PC-3 (cell line): ENCODE measurements at places on chromosomes 16 and 17. TPM values are rescaled to one million over a fixed set of nuclear protein-coding genes. Genes with fewer than 3 reads are reported as not detected.

Gene CCL1
- not detected in 2 replicates for total RNA-seq

Gene KCNJ18
- 0.12 and 0.51 TPM in 2 replicates for total RNA-seq

Gene UBE2I
- total RNA-seq = 71.3 and 116 TPM in 2 replicates

Gene PYDC1
- not detected in 2 replicates for total RNA-seq

Gene RHBDF1
- total RNA-seq = 23.3 and 26.3 TPM in 2 replicates

Gene SLC9A5
- total RNA-seq = 0.81 and 1.1 TPM in 2 replicates

Gene ABCA9
- total RNA-seq = not detected in 2 replicates

Gene SYNGR3
- total RNA-seq = 1.5 and 2.8 TPM in 2 replicates

Gene GOSR1
- total RNA-seq = 14.2 and 22.2 TPM in 2 replicates

Gene KCNJ2
- 0.36 TPM in 1 of 2 replicates, not detected in the other for total RNA-seq

Gene JPH3
- total RNA-seq = not detected in 2 replicates

Gene KCNH6
- total RNA-seq = not detected in 2 replicates

Gene NPTX1
- 0.55 and 4.3 TPM in 2 replicates for total RNA-seq

Gene TRPV2
- 0.69 and 1.9 TPM in 2 replicates for total RNA-seq

Gene FLOT2
- total RNA-seq = 23.1 and 34.7 TPM in 2 replicates

Gene PPM1E
- not detected in 2 replicates for total RNA-seq

Gene OR2C1
- total RNA-seq = not detected in 2 replicates

Gene FN3K
- 8.4 and 14.7 TPM in 2 replicates for total RNA-seq

Gene LGALS9B
- total RNA-seq = not detected in 2 replicates

Gene KRTAP1-5
- 0.51 TPM in 1 of 2 replicates, not detected in the other for total RNA-seq

Gene TSC2
- total RNA-seq = 59.3 and 64.4 TPM in 2 replicates

Gene PRSS27
- total RNA-seq = 1.2 TPM in 1 of 2 replicates, not detected in the other

Gene MBTD1
- 10.3 and 13.8 TPM in 2 replicates for total RNA-seq

Gene ALDH3A1
- 27.9 and 30.1 TPM in 2 replicates for total RNA-seq

Gene ABCC6
- 0.73 TPM in 1 of 2 replicates, not detected in the other for total RNA-seq

Gene KRTAP9-8
- total RNA-seq = not detected in 2 replicates

Gene CA5A
- total RNA-seq = not detected in 2 replicates

Gene ST6GALNAC2
- 1.0 and 6.4 TPM in 2 replicates for total RNA-seq

Gene MT1E
- total RNA-seq = not detected in 2 replicates

Gene NXPH3
- total RNA-seq = 0.26 and 1.2 TPM in 2 replicates

Gene DCXR
- total RNA-seq = 135 and 142 TPM in 2 replicates

Gene SEZ6
- total RNA-seq = not detected in 2 replicates

Gene ZSWIM7
- total RNA-seq = 96.1 and 97.6 TPM in 2 replicates

Gene ABCC12
- total RNA-seq = not detected in 2 replicates

Gene SDK2
- 0.07 TPM in 1 of 2 replicates, not detected in the other for total RNA-seq

Gene FOXC2
- not detected in 2 replicates for total RNA-seq

Gene SLC16A6
- total RNA-seq = 1.2 and 1.4 TPM in 2 replicates

Gene SLC12A3
- not detected in 2 replicates for total RNA-seq

Gene TBC1D3H
- not detected in 2 replicates for total RNA-seq

Gene NHERF2
- total RNA-seq = 145 and 160 TPM in 2 replicates

Gene LRRC3C
- total RNA-seq = not detected in 2 replicates

Gene CCDC144A
- 0.15 and 0.17 TPM in 2 replicates for total RNA-seq

Gene TPSD1
- total RNA-seq = not detected in 2 replicates

Gene UTS2R
- not detected in 2 replicates for total RNA-seq

Gene DOC2B
- 0.46 and 0.69 TPM in 2 replicates for total RNA-seq

Gene ABI3
- not detected in 2 replicates for total RNA-seq

Gene ATP2A3
- 3.3 and 8.9 TPM in 2 replicates for total RNA-seq

Gene CTF1
- 0.29 and 0.98 TPM in 2 replicates for total RNA-seq

Gene PERCC1
- not detected in 2 replicates for total RNA-seq

Gene SLC5A10
- not detected in 2 replicates for total RNA-seq

Gene PRR15L
- 3.8 and 6.0 TPM in 2 replicates for total RNA-seq
